ENCODE measurements at places on chromosomes 2 and 18.

GRCh38 chr18:40235836-40236235 lies 1719.2 kb upstream of the PIK3C3 start:
- DNase-seq, result no peak

- DNase-seq, result no peak
Observed at GRCh38 chr2:195468771-195469170, 188.3 kb upstream of the SLC39A10 start.

GRCh38 chr18:76318607-76319006 lies 176.4 kb downstream of the ZNF516 start:
- DNase-seq, result no peak

- no peak for DNase-seq
Observed at GRCh38 chr2:112582314-112582746, 2.1 kb upstream of the CHCHD5 start.

GRCh38 chr18:1846640-1847039 lies 724.7 kb downstream of the METTL4 start:
- no peak for DNase-seq

GRCh38 chr2:30308280-30308679 lies 76.9 kb downstream of the LBH start:
- no peak for DNase-seq

GRCh38 chr2:235191486-235191885 lies 239.7 kb downstream of the SH3BP4 start:
- no peak for DNase-seq

GRCh38 chr18:12777500-12777944 lies 74.7 kb downstream of the PSMG2 start:
- no peak for DNase-seq

GRCh38 chr2:218229851-218230250 lies 12.9 kb downstream of the ARPC2 start:
- no peak for DNase-seq

- DNase-seq, result no peak
Observed at GRCh38 chr2:53787614-53788289, 908 bp downstream of the ERLEC1 start.

DNA sequence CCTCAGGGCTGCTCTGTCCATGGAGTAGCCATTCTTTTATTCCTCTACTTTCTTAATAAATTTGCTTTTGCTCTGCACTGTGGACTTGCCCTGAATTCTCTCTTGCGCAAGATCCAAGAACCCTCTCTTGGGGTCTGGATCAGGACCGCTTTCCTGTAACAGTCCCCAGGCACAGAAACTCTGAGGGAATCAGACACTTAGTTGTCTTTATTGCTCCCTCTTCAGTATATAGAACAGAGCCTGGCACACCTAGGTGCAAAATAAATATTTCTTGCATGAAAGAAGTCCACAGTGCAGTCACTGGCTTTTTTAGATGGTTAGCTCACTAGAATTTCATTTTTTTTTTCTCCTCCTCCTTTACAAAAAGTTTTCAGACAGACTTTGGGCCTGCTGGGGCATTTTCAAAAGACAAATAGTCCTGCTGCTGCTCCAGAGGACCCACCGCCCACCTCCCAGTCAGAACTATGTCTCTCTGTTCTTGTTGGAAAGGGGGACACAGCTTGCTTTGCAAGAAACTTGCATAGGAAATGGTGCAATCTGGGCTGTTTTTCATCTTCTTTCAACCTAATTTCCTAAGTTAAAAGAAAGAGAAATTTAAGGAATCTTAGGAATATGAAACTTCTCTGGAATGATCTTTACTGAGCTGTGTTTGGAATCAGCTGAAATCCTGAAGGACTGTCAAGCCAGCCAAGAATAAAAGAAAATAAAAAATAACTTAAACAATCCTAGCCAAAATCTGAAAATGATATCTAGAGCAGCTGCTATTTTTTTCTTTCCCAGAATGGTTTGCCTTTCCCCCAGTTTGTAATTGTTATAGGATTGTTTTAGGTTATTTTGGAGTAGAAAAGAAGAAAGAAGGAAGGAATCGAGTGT lies 31.7 kb upstream of the MAP4K3 start:
- no peak for DNase-seq

DNA sequence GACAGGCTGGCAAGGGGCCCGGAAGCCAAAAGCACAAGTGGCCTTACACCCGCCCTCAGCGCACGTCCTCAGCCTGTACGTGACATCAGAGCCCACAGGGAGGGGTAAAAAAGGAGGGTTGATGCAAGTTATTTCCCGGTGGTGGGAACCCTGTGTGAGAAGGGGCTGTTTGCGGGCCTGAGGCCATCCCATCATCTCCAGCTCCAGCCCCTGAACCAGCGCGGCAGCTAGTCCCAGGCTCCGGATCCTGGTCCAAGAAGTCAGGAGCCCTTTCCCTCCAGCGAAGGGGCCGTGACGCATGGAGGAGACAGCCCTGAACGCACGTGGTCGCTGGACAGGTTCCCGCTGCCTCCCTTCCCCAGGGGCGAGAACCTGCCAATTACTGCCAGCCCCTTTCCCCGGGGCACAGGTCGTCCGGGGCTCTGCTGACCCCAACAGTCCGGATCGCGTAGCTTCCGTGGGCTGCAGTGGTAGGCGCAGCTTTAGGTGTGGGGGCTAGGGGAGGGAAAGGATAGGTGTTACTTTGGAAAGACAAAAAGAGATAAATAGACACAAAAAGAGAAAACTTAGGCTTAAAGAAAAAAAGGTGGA lies 1.3 kb upstream of the LRP2 start:
- peak; percentile 27 for DNase-seq

- DNase-seq, result no peak
Observed at GRCh38 chr2:220764171-220764570, 807.9 kb downstream of the EPHA4 start.

DNA sequence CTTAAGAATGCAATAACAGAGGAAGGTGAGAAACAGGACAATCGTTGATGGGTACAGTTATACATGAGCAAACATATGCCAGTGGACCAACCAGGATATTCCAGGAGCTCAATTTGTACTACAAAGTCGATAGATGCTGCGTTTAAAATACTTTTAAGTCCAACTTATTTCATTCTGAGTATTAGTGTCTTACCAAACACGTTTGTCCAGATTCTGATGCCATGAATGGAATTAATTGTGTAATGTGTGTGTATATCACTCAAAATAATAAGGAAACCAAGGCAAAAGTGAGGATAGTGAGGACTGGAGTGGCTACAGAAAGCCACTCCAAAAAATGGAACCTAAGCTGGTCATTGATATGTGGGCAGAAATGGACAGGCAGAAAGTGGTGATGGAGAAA lies 332.6 kb downstream of the RIT2 start:
- DNase-seq, result no peak

DNA sequence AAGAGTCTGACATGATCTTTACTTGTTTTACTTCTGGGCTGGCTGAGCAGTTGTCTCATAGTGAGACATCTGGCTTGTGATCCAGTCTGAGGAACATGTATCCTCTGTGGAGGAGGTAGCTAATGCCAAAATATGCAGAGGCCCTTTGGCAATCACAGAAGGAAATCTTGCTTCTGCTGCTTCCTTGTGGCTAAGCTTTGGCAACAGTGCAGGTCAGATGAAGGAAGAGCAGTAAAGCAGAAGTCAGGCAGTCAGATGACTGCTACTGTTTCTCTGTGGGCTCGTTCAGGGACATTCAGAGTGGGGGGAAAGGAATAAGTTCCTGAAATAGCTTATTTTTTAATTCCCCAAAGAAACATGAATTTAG lies 22.3 kb downstream of the DOK1 start:
- no peak for DNase-seq

DNA sequence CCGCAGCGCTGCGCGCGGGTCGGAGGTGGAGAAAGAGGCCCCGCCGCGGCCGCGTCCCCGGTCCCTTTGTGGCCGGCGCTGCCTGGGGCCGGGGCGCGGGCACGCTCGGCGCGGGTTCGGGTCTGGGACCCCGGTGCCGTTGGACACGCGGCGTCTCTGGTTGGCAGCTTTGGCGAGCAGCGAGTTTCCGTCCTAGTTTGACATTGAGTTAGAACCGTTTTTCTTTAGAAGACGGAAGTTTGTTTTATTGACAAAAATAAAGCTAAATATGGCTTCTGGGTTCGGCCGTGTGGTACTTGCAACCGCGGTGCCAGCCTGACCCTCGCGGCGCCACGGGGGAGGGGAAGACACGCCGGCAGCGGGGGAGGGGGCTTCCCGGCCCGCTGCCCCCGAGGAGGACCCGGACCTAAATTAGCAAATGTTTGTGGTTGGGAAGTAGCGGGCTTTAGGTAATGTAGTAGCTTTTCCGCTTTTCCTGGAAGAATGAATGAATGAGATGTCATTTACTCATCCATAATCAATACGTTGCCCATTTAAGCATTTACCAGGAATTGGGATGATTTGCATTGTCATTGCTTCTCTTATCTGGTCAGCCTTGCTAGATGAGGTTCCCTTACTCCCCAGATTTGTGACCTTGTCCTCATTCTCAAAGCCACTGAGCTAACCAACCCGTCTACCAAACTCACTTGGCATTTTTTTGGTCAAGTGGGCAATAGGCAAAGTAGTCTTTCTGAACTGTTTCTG lies 530 bp downstream of the GALNT1 start:
- peak; percentile 3 for DNase-seq

DNA sequence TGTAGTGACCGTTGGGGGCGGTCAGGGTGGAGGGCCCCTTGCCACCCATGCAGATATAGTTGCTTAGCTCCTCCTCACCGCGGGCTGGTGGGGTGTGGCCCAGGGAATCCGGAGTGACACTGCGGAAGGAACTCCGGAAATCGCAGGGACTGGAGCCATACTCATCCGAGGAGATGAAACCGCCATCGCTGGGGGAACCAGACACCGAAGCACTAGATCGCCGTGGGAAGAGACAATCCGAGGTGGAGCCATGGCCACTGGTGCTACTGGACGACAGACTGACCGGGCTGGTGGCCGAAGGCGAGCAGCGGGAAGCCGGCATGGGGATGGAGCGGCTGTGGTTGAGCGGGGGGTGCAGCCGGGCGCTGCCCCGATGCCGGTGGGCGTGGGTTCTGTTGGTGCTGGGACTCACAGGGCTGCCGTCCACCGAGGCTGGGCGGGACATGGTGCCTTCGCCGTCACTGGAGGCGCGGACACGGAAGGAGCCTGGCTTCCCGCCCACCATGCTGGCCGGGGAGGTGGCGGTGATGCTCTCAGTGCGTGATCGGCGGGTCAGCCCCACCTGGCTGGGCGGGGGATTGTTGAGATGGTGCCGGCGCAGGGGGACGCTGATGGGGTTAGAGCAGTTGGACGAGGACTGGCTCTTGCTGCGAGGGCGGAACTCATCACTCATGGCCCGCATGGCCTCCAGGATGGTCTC lies 2.2 kb downstream of the IRS1 start:
- no peak for DNase-seq

- DNase-seq, result no peak
Observed at GRCh38 chr2:16239296-16239850, 299.0 kb downstream of the MYCN start.

GRCh38 chr18:75216911-75217689 lies 6.5 kb downstream of the TSHZ1 start:
- DNase-seq, result no peak

DNA sequence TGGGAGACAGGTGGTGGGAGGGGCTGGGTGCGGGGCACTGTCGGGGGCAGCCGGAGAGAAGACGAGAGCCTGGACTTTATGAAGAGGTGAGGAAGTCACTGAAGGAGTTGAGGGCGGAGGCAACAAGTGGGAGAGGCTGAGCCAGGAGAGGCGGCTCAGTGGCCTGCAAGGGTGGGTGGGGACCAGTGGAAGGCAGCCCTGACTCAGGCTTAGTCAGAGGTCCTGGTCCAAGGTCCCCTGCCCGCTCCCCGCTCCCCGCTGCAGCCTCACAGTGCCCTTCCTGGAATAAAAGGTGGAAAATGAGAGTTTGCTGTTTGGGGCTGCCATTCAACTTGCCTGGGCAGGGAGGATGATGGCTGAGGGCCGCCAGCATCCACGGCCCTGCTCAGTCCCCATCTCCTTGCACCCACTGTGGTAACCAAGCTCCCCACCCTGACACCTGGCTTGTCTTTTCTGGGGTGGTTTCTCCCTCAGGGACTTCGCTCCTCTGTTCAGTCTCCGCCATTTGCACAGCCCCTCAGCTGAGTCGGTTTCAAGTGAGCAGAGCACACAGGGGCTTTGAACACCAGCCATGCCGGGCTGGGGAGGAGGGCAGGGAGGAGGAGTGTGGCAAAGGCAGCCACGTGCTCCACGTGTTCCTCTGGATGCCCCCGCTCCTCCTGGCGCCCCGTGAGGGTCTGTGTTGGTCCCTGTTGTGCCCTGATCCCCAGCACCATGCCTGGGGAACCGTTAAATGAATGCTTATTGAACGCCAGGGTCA lies 13.7 kb upstream of the RALB start:
- no peak for DNase-seq

Data from stimulated activated CD4-positive, alpha-beta T cell treated with anti-CD3 and anti-CD28 coated beads, TNF-alpha, amount 100 ng/mL, for 4 hours (primary cell).